Immature natural killer cell (primary cell): ENCODE measurements at places on chromosomes 2 and 18. TPM values are rescaled to one million over a fixed set of nuclear protein-coding genes. Genes with fewer than 3 reads are reported as not detected.

Gene ATP8B1
- not detected for polyA plus RNA-seq

Gene CDH19
- not detected for polyA plus RNA-seq

GRCh38 chr18:58520969-58521368 is 107.9 kb downstream of the ALPK2 start:
- H3K4me1 ChIP-seq = no peaks in the 10 kb centered on the region
- H3K27me3 ChIP-seq = no peaks in the 10 kb centered on the region
- H3K36me3 ChIP-seq = no peaks in the 10 kb centered on the region
- DNase-seq = no peak
- H3K4me3 ChIP-seq = no peak overlapping the region
- H3K27ac ChIP-seq = no peak overlapping the region

GRCh38 chr2:128921751-128922150 is 603.1 kb upstream of the HS6ST1 start:
- no peaks in the 10 kb centered on the region for H3K36me3 ChIP-seq
- no peak overlapping the region for H3K27ac ChIP-seq
- no peak for DNase-seq
- no peaks in the 10 kb centered on the region for H3K4me1 ChIP-seq
- H3K4me3 ChIP-seq = no peak overlapping the region
